LHCN-M2 (cell line): ENCODE measurements at places on chromosomes 7 and 10. TPM values are rescaled to one million over a fixed set of nuclear protein-coding genes. Genes with fewer than 3 reads are reported as not detected.

DNA sequence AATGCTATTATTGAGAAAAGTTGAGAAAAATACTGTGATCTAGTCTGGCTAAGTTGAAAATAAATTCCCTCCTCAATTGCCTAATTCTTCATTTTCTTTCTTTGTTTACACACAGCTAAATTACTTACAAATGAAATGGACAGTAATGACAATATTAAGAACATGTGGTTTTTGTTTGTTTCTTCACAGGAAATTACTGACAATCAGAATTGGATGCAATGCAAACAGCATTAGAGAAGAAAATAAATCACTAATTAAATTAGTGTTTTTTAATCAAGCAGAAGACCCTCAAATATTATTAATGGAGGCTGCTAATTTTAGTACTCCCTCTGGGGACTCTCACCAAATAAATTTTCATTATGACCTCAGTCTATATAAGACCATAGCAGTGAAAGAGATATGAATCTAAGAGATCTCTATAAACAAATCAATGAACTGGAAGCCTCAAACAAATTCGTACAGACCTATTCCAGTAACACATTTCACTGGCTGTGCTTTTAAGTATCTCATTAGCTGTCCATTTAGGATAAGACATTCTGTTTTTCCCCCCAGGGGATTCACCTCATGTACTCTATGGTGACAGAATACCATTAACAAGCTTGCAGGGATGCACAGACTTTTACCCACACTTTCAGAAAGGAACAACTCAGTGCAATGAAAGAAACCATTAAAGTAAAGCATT is 202.0 kb upstream of the DGKB start:
- no peak for DNase-seq

DNA sequence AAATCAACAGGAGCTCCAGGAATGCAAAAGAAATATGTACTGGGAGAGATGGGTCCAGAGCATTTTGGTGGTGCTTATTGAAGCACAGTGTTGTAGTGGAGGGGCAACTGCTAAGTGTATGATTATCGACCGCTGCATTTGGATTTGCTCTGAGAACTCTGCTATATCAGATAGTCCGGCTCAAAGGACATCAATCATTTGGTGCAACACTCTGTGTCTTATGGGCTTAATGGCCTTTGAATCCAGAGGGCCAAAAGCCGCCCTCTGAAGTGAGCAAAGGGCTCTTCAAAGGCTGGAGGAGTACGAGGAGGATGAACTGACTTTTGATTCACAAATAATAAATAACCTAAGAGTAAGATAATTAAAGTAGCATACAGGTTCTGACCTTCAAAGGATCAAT is 9.4 kb upstream of the IKZF1 start:
- DNase-seq, result no peak

- no peak for DNase-seq
Measured at GRCh38 chr7:123533553-123533917, 860 bp downstream of the IQUB start.

TASOR2 gene
- total RNA-seq, result 46.0 and 56.6 TPM in 2 replicates

DNA sequence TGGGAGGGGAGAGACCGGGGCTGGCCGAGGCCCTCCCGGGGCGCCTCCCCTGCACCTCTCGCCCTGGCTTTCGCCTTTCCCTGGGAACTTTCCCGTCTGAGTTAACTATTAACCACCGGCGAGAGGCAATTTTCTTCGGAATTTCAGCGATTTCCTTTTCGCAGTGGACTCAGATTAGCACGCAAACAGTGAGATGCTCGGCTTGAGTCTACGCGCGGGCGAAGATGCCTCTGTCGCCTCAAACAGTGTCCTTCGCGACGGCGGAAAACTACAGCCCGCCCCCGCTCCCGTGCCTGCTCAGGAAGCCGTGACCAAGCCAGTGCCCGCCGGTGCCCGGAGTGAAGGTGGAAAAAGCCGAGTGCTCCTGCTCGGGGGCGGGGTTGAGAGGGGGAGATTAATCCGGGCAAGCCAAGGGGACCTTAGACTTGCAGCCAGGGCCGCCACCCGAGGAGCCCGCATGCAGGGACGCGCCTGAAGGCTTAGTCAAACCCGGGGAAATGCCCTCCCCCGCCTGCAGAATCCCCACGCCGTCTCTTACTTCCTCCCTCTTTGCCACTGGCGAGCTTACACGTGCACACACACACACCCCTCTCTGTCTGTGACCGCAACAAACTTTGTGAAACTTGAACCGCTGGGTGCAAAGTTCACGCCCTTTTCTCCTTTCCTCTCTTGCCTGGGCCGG is 14.5 kb upstream of the PAX2 start:
- DNase-seq, result no peak

DNA sequence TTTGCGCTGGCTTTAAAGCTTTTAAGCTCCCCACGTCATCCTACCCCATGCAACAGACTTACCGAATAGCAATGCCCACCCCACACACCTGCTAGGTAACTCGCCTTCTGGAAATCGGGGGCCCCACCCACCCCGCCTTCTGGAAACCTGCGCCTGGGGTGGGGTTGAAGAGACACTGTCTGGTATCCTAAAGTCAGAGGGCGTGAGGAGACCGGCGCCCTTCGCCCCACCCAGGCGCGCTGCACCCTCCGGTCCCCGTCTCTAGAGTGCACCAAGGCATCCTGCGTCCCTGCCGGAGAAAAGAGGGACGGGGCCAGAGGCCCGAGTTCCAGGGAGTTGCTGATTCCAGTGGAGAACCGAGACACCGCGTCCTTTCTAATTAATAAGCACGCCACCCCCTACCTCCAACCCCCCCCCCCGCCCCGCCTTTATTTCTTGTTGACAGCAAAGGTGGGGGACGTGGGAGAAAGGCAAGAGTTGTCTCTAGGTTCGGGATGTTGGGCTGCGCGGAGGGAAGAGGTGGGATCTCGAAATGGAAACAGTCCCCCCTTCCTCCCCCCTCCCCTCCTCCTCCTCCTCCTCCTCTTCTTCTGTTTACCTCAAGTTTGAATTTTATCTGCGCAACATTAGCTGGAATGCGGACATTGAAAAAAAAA is 220.9 kb upstream of the MKLN1 start:
- DNase-seq, result peak; percentile 34

SLC26A5 gene
- not detected in 2 replicates for total RNA-seq

- peak; percentile 66 for DNase-seq
Measured at GRCh38 chr7:18402488-18403183, 92.9 kb upstream of the HDAC9 start.

DNA sequence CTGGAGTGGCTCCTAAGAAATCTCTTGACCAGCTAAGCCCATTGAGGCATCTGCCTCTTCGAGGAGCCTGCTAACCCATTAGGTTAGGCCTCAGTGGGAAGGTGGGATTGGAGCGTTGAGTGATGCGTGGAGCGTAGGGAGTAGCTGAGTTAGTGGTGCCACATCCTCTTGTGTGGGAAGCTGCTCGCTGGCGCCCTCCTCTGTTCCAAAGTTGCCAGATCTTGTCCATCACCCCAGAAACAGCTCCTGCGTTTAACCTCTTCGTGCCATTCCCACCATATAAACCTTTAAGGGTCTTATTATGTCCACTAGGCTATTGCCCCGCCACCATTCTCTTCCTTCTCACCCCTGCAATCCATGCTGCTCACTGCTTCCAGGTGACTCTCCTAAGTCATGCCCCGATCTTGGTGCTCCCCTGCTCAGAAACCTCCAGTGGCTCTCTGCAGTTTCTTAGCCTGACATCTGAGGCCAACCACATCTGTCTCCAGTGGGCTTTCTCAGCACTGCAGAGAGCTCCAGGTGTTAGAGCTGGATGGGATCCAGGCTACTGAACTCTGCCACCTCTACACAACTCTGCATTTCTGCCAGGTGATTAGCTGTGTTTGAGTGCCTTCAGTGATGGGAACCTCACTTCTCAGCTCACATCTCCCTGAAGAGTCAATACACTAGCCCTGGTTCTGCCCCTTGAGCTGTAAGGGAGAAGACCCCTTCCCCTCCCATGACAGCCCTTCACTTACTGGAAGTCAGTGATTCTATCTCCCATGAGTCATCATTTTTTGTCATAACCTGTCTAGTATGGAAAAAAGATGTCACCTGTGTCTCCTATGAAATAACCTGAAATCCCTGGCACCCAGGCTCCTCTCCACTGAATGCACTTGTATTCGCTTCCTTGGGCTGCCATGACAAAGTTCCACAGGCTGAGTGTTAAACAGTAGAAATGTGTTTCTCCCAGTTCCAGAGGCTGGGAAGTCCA is 65.0 kb upstream of the FGFR2 start:
- DNase-seq, result no peak

- no peak for DNase-seq
Measured at GRCh38 chr10:260819-261429, 125.7 kb downstream of the ZMYND11 start.

DNA sequence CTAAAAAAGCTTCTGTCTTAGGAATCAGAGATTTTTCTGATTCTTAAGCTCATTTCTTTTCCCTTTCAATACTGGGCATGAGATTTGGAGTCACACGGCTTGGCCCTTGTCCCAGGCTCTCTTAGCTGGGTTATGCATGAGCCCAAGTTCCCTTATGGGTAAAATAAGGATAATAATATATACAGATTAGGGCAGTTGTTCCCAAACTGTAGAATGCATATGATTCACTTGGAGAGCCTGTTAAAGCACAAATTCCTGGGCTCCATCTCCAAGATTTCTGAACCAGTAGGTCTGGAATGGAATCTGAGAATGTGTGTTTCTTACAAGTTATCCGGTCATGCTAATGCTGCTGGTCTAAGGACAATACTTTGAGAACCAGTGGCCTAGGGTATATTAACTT is 154.0 kb downstream of the REEP3 start:
- DNase-seq, result no peak

PTEN gene
- 43.5 and 50.1 TPM in 2 replicates for total RNA-seq

AMPH gene
- total RNA-seq, result 0.06 and 0.19 TPM in 2 replicates

- no peak for DNase-seq
Measured at GRCh38 chr7:128914566-128915151, 4.2 kb upstream of the KCP start.

DNA sequence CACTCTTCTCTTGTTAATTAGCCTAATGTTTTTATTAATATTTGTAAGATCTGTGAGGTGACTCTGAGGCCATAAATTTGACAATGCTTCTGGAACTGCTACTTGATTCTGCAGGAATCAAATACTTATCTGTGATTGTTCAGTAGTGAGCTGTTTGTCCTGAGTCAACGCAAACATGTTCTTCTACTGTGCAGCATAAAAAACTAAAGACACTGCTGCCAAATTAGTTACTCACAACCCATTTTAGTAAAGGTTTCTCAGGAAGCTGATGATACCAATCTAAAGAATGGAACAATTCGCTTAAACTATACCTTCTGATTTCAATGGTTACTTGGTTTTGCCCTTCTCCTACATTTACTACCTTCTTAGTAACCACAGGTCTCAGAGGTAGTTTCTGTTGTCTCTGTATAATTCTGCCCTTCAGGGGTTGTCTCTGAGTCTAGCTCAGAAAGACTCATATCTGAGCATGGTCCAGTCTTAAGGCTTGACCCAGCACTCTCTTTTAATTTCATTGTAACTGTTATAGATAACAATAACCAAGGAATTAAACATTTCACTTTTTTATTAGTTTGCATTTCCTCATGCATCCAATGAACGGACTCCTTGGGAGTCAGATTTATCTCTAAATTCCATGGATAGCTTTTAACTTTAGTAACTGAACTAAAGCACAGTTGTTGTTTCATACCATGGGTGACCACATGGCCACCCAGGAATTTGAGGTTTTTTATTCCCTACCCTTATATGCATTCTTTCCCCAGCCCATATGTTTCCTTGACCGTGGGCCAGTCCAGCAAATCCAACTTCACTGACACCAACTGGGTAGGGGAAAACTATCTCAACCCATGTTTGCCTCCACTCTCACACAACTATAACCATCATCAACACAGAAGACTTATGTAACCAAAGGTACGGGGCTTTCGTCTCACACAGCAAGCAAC is 309.5 kb upstream of the TEX47 start:
- DNase-seq, result peak; percentile 25

DYDC2 gene
- total RNA-seq, result not detected in 2 replicates

PLAU gene
- total RNA-seq, result 614 and 683 TPM in 2 replicates

DNA sequence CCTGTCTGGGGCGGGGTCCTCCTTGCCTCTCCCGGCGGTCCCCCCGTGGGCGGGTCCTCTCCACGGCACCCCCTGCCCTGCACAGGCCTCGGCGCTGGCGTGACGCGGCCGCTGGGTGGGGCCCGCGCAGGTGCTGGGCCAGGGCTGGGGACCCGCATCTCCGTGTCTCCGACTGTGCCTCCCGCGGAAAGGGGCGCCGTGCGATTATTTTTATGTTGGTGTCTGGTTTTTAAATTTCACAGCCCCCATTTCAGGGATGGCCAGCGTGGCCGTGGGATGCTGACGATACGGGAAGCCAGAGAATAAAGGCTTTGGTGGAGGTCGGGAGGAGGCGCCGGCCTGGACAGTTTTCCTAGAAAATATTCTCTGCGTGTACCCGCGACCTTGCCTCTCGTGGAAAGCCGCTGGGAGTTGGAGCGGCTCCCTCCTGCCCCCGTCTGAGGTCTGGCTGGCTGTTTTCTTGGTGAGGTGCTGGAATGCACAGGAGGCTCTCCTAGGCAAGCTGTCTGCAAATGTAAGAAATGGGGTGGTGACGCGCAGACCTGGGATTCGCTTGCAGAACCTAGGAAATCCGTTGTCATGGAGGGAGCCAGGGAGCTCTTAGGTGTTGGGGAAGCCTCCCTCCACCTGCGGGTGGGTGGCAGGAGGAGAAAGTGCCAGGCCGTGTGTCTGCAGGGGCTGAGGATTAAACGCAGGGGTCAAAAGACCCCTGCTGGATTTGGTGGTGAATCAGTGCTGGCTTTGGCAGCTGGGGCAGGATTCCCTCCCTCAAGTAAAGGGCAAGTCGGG is 28.7 kb upstream of the JAKMIP3 start:
- no peak for DNase-seq

GRCh38 chr10:116809483-116810119 is 39.7 kb upstream of the ENO4 start:
- DNase-seq, result no peak

GRCh38 chr7:73717991-73718405 is 1.5 kb downstream of the STX1A start:
- DNase-seq, result peak; percentile 98

PHKG1 gene
- 0.38 and 0.46 TPM in 2 replicates for total RNA-seq

GRCh38 chr7:37510043-37510634 is 61.5 kb upstream of the ELMO1 start:
- DNase-seq, result no peak

SVOPL gene
- not detected in 2 replicates for total RNA-seq

- no peak for DNase-seq
Measured at GRCh38 chr7:126403040-126403439, 849.7 kb downstream of the GRM8 start.

GRCh38 chr10:50990568-50991455 is 83.5 kb upstream of the PRKG1 start:
- DNase-seq, result peak; percentile 71

- peak; percentile 55 for DNase-seq
Measured at GRCh38 chr7:108561047-108561619, 8.4 kb downstream of the THAP5 start.
